HT-29 (cell line): ENCODE measurements at places on chromosomes 11 and 22.

- DNase-seq = no peak
Observed at GRCh38 chr22:19620742-19621371, 93.4 kb upstream of the SEPTIN5 start.

GRCh38 chr11:111582163-111582562 lies 20.1 kb upstream of the SIK2 start:
- DNase-seq = no peak

GRCh38 chr11:37995886-37996285 lies 1397.8 kb upstream of the RAG2 start:
- DNase-seq = no peak

DNA sequence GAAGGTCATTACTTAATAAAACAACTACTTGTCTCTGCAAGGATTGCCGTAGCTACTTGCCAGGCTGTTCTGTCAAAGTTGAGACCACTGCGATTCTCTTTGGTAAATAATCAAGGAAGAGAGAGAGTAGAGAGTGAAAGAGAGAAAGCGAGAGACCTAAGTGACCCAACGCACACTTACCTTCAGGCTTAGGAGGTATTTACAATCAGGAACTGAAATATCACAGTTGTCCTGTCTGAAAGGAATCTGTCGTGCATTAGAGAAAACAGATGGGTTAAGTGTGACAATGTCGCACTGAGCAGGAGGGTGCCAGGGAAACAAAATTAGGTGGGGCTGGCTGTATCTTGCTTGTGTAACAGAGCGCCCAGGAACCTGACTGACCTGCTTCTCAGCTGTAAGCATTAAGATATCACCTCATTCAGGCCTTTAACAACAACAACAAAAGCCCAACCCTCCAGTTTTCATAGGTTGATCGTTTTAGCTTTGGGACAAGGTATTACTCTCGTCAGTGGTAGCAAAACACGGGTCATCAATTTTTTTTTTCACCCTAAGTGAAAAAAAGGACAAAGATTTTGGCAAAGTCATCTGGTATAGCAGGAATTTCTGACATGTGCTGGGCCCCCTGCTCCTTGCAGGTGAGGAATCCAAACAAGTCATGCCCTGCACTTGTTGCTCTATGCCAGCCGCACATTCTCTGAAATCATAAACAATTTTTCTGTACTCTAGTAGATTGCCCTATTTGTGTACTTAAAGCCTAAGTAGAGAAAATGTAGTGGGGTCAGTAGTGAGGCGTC lies at the start of gene MUC15:
TSS of gene MUC15 (minus strand) at position 403 of the 794 bp plus-strand sequence. CDS start 5,169 bp downstream, outside the sequence.
- DNase-seq = peak; percentile 51

- no peak for DNase-seq
Observed at GRCh38 chr11:34601085-34601444, 19.8 kb upstream of the EHF start.

GRCh38 chr22:27755521-27756211 lies 45.9 kb downstream of the MN1 start:
- no peak for DNase-seq

DNA sequence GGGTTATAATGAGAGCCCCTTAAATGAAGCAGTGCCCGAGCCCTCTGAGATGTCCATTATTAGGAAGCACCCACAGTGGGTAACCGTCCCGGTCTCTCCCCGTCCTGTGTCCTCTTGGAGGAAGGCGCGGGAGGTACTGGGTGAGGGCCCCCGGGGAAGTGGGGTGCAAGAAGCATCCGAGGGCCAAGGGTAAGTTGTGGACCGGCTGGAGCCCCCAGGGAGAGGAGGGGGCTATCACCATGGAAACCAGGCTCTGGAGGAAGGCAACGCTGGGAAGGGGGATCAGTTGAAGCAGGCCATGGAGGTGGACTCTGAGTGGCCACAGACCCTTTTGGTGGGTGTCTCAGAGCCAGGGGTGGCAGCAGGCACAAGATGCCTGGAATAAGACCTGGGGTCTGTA lies 173.6 kb downstream of the ST3GAL4 start:
- DNase-seq = no peak

DNA sequence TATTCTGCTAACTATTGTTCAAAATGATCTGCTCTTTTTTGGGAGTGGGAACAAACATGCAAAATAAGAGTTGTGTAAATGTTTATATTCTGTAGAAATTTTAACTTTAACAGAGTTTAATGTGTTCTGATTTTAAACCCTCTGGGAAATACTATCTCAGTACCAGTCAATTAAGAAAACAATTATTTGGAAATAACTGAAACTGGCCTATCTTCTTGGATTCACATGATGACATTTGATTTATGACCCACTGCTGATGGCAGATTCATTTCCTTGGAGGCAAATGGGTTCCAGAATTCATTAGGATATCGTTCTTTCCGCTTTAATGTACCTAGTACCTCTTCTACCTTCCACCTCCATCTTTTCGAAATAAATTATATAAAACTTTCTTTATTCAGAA lies 5.5 kb downstream of the SIK2 start:
- DNase-seq = no peak

GRCh38 chr11:48066881-48067800 lies 86.8 kb downstream of the PTPRJ start:
- DNase-seq = no peak

GRCh38 chr11:19525714-19526113 lies 186.9 kb upstream of the NAV2 start:
- no peak for DNase-seq

GRCh38 chr11:100663583-100663982 lies 23.5 kb upstream of the ARHGAP42 start:
- DNase-seq = no peak

- no peak for DNase-seq
Observed at GRCh38 chr11:72333661-72334060, 89.7 kb upstream of the PHOX2A start.

DNA sequence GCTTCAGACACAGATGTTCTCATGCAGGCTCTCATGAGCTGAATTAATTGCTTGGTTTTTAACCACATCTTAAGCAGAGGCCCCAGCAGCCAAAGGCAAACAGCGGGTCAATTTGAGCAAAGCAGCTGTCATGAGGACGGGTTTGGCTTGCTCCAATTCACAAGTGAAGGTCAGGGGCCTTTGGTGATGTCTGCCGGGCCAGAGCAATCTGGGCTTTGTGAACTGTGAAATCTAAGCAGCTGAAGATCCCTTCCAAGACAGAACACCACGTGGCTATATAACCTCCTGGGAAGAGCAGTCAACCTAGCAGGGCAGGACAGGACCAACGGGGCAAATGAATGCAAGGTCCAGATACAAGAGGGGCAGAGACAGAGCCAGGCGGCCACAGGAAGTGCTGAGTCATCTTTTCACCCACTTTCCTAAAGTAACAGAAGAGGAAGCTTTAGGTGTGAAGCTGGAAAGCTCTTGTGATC lies 187.3 kb upstream of the B3GAT1 start:
- DNase-seq = no peak

GRCh38 chr11:57237204-57237681 lies at the start of gene APLNR:
Gene APLNR, minus strand, starts transcription at chr11:57237250. Its CDS starts 246 bp downstream, at chr11:57237004.
- DNase-seq = no peak

GRCh38 chr22:44126807-44127206 lies 53.9 kb upstream of the PARVG start:
- no peak for DNase-seq

DNA sequence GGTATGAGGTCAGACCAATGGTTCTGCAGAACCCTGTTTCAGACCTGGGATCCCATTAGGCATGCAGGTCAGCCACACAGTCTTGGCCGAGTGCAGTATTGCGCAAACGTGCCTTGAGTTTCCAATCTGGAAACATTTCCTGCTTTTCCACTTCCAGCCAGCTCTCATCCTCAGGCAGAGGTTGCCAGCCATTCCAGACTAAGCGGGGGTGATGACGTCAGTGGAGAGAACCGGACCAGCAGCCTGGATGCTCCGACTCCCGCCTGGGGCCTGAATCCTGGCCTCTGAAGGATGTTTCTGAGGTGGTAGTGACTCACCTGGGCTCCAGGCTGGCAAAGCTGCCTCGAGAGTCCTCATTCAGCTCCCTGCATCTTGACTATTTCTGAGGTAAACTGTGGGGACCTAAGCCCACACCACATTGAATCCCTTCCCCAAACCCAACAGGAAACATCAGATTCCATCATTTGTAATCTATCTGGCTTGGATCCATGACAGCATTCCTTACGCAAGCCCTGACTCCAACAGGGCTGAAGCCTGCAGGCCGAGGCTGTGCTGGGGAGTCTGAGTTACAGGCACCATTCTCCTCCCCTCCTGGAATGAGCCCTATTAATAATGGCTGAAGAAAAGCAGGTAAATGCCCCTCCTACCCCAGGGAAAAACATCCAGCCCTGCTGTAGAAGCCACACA lies 83.0 kb downstream of the ABTB2 start:
- peak; percentile 99 for DNase-seq

DNA sequence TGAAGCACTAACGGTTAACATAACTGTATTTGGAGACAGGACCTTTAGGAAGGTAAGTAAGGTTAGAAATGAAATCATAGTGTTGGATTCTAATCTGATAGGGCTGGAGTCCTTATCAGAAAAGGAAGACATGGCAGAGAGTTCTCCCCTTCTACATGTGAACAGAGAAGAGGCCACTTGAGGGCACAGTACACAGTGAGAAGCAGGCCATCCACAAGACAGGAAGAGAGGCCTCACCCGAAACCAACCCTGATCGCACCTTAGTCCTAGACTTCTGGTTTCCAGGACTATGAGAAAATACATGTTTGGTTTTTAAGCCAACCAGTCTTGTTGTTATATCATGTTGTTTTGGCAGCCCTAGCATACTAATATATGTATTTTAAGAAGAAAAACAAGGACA lies 170.0 kb downstream of the LRRC4C start:
- DNase-seq = no peak

DNA sequence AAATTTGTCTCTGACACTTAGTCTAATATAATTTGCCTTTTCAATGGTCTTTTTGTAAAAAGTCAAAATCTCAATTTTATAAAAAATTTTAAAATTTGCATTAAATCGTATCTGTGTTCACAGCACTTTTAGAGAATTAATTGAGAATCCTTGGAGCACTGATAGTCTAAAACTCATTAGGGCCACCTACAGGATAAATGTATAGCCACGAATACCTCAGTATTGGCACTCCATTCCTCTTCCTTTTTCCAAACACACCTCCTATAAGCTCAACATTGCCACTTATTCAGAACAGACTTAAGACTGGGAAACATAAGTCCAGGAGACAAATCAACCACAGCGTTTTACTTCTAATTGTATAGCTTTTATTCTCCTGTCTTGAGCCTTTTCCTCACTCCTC lies 776.0 kb upstream of the ARHGAP42 start:
- peak; percentile 45 for DNase-seq

DNA sequence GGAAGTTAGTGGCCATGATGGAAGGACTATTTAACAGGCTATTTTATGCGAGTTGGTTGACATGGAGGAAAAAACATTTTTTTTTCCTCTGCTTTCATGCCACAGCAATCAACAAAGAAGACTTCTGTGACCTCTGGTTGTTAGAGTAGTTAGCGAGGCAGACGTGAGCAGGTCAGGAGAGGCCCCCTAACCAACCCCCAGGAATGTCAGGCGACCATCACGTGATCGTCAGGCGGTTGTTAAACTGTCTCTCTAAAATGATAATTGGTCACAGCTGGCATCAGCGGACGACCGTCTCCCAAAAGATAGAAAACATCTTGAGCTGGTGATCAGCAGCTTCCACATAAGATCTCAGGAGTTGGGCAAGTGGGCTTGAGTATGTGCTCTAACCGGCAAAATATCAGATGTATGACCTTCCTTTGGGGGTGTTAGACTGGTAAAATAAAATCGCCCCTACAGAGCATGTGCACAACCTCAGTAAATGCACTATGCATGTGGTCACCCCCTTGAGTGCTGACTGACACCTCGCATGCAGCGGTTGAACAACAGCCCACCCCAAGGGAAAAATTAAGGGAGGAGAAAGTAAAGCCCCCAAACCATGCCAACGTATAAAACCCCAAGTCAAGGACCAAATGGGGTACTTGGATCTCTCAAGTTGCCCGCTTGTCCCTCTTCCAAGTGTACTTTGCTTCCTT lies 20.9 kb upstream of the NARS2 start:
- DNase-seq = no peak
